Uterus (tissue), 4 donors: ENCODE measurements at places on chromosomes 6 and 20.

GRCh38 chr20:53926428-53927028 is 143.9 kb downstream of the BCAS1 start:
- DNase-seq = no peak

DNA sequence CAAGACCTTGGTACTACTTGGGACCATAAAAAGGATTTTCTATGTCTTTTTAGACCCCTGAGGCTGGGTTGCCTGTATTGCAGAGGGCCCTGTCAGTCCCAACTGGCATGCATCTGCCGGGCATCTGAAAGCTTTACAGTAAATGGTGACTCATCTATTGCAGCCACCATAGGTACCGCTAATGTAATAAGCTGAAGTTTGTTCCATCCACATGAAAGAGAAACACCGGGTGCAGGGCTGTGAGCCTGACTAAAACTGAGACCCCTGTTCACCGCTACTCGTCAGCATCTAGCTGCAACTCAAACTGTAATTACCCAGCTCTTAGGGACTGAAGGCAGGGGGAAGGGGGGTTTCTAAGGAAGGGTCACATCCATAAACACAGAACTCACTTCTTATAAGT is 49.5 kb downstream of the TRERF1 start:
- DNase-seq = no peak

- DNase-seq = no peak
Observed at GRCh38 chr20:54042021-54042420, 28.4 kb downstream of the BCAS1 start.

DNA sequence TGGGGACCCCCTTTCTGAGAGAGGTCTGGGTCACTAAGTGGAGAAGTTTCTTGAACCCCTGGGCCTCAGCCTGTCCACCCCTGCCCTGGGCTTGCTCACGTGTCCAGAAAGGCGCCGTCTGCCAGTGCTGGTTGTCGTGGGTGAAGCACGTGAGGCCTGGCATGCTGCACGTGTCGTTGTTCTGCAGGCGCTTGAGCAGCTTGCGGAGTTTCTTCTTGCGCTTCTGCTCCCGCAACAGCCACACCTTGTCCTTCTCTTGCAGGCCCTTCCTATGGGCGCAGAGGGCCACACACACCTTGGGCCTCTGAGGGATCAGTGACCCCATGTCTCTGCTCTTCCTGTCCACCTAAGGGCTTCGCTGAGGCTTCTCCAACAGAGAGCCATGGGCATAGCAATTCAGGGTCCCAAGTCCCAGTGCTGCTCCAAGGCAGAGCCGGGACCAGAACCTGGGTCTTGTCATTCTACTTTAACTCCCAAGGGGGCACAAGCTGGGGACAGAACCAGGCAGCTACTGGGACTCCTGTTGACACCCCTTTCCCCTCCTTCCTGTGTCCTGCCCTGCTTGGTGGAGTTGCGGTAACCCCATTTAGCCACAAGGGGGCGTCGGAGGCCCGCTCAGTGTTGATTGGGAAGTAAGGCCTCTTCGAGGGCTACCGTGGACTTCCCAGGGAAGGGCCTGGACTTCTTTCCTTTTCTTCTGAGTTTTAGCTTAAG is 121.8 kb downstream of the SULF2 start:
- DNase-seq = peak; percentile 83
